Uterus (tissue), 4 donors: ENCODE measurements at places on chromosomes 4 and X. TPM values are rescaled to one million over a fixed set of nuclear protein-coding genes. Genes with fewer than 3 reads are reported as not detected.

Gene TRAM1L1
- 1.1 TPM for total RNA-seq

GRCh38 chrX:72002875-72003274, 92.2 kb downstream of the NHSL2 start:
- DNase-seq = no peak

Gene ARHGAP24
- total RNA-seq = 12.1 TPM

DNA sequence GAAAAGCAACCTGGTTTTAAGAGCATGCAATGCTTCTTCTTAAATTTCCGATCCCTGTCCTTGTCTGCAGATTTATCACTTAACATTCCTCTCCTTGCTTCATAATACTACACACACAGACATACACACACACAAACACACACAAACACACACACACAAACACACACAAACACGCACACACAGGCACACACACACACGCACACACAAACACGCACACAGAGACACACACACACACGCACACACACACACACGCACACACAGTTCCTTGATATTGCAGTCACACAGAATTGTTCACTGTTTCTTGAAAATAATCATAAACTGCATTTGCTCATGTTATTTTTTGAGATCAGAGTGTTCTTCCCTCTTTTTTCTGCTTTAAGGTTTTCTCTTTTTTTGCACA, 458.3 kb upstream of the ATOH1 start:
- no peak for DNase-seq

Gene HTN3
- total RNA-seq = not detected

- no peak for DNase-seq
These were observed 29.7 kb upstream of the ADH6 start for GRCh38 chr4:99248714-99249113.

DNA sequence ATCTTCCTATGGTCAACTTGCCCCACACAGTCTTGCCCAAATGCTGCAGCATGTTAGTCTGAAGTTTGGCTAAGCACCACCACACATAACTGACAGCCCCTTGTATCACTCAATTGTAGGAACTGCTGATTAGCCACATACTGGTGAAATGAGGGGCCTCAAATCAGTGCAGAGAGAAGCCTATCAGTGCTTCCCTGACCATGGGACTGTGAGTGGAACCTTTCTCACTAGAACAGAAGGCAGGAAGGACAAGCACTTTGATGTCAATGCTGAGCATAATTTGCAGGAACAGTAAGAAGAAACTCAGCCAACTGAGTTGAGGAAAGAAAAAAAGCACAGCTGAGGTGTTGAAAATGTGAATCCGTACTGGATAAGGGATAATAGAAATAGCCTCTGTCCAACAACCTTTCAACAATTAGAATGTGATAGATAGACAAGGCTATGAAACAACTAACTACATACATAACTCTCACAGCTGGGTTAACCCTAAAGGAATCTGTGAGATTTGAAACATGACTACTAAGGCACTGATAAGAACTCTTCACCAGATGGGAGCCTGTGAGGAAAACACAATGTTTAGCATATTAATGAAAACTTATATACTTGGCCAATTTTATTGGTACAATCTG, 136.6 kb upstream of the SH3RF1 start:
- DNase-seq = no peak

DNA sequence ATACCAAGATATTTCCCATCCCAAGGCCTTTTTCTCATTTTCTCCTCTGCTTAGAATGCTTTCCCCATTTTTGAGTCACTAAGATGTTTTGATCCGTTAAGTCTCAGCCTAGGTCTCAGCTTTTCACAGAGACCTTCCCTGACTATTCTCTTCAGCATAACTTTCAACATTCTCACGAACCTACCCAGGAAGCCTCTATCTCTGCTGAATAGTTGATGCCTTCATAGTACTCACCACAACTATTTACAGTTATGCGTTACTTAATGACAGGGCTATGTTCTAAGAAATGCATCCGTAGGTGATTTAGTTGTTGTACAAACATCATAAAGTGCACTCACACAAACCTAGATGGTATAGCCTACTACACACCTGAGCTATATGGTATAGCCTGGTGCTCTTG, 64.5 kb downstream of the ARL9 start:
- DNase-seq = no peak

GRCh38 chr4:107778784-107779530, 45.8 kb upstream of the SGMS2 start:
- no peak for DNase-seq

DNA sequence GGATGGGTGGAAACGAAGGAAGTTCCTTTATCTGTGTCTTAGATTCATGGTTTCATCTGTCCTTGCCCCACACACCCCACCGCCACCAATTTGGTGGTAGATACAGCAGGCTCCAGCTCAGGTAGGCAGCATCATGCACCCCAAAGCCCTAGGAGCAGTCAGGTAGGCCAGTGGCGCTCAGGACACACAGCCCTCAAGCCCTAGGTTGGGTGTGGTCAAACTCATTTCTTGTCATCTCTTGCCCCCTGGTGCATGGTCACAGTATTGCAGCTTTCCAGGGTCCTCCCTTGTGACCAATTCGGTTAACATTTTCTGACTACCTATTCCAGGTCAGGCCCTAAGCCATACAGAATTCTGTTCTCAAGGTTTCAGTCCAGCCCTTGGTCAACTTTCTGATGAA, 14.5 kb upstream of the PRRG3 start:
- no peak for DNase-seq

Gene GLOD5
- total RNA-seq = not detected
